ENCODE measurements at places on chromosomes 3 and 15.

- DNase-seq, result no peak
These were observed 57.5 kb downstream of the FLNB start for GRCh38 chr3:58065700-58066167.

DNA sequence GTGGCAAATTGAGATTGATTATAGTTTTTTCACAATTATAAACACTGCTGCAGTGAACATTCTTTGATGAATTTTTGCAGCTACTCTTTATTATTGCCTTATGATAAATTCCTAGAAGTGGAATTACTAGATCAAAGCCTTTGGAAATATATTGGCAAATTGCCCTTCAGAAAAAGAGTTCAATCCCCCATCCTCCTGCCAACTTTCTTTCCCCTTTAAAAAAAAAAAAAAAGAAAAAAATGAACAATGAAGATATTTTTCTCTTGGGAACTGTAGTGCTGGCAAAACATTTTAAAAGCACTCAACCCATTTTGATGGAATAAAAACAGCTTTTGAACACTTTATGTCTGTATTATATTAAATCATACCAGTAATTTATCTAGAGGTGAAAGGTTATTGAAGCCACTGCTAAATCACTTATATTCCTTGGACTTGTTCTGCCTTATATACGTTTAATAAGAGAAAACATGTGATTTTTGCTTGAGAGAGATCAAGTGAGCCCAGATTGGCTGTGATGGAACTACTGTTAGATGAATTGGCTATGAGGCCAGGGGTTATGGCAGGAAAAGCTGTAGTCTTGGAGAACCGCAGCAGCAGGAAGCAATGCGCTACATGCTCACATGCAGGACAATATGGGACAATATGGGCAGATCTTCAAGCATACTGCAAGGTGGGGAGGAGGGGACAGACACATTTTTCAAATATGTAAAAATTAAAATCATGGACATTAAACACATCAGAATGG is 212.8 kb upstream of the C2CD4B start:
- no peak for DNase-seq

- DNase-seq, result no peak
These were observed 79.8 kb downstream of the ABHD5 start for GRCh38 chr3:43770426-43771103.

DNA sequence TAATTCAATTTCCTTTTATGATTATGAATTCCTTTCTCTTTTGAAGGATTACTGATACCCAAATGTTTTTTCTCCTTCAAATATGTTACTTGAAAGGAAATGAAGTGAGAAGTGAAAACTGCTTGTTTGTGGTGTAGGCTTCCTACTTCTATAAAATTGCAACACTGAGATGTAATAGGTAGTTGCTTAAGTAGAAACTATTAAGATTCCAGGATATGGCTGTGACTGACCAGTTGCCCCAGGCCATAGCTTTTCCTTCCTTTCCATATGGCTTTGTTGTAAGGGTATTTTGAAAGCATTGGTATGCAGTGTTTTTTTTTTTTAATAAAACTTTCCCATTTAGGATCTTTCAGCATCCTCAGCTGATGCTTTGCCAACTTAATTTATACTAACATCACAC is 28.5 kb downstream of the DNAJC13 start:
- DNase-seq, result no peak

GRCh38 chr3:72191209-72191960 is 406.4 kb upstream of the PROK2 start:
- no peak for DNase-seq

All from stimulated activated CD4-positive, alpha-beta T cell treated with anti-CD3 and anti-CD28 coated beads, Interleukin-1b, Interleukin-23, amount 100 ng/mL, for 1 hour (primary cell).